Activated T-cell treated with anti-CD3 and anti-CD28 coated beads, Interleukin-2, amount 50 U/mL, for 48 hours (primary cell): ENCODE measurements at places on chromosomes 6 and 20.

GRCh38 chr20:51828762-51829161 is 26.4 kb upstream of the SALL4 start:
- DNase-seq: no peak

DNA sequence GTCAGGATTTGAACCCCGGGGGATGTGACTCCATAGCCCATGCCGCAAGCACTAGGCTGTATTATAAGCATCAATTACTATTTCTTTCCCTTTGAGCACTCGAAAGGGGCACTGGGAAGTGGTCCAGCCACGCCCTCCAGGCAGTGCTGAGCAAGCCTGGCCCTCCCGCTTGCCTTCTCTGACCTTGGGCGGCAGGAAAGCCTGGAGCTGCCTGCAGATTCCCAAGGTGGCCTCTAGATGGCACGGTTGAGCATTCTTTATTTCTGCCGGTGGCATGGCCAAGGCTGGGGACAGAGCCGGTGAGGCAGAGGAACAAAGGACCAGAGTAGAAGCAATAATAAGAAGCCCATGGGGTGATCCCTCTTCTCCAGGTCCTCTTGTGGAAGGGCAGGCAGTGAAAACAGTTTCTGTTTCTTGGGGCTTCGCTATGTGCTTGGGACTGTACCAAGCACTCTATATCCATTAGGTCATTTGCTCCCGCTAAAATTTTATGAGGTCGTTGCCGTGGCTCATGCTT is 32.0 kb downstream of the ARHGAP40 start:
- DNase-seq: peak; percentile 78

DNA sequence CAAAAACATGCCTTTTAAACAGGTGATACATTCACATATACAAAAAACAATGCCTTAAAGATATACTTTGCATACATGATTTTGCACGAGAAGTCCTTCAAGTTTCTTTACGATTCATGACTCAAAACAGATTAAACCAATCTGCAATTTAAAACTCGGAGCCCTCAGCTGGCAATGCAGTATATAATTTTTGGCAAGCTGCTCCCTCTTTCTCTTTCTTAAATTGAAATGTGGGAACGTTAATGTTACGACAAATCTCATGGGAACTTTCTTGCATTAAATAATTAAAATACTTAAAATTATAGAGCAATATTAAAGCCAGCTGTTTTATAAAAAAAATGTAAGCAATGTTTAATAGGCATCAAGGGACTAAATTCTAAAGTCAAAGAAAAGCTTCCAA is 334.6 kb downstream of the ESR1 start:
- DNase-seq: no peak

DNA sequence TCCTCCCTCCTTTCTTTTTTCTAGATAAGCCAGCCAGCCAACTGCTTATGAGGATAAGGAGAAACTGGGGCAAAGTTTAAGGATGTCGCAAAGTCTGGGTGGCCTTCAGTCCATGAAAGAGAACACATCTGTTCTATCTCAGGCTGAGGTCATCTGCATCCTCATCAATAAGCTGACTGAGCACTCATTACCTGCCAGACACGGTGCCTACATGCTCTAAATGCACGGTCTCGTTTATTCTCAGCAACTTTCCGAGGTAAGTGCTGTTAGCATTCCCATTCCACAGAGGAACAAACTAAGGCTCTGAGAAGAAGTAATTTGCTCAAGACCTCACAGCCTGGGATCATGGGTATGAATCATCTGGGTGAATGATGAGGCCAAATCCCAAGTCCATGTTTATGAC is 133.1 kb downstream of the BCAS1 start:
- DNase-seq: no peak

DNA sequence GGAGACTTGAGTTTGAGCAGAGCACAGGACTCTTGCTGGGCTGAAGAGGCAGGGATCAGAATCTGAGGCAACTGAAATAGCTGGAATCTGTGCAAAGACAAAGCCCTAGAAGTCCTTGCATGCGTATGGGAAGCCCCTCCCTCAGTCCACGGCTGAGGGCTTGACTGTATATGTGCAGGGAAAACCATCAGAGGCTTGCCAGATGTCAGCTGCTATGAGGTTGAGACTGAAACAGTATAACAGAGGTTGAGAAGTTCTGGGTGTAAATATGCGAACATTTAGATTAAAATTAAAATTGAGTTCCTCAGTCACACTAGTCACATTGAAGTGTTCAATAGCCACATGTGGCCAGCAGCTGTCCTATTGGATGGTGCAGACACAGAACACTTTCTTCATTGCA is 108.8 kb upstream of the NEDD9 start:
- no peak for DNase-seq

DNA sequence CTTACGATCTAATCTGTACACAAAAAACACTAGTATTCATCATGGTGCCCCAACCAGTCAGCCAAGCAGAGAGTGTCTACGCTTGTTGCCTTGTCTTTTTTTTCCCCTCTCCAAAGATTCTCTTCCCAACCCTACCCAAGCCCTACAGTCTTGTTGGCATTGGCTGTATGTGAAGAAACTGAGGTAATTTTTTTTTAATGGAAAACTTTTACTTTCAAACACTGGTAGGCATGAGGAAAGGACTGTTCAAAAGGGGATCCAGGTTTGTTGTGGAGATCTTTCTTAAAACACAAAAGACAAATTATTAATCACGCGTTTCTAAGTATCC is 89.2 kb upstream of the PRSS16 start:
- DNase-seq: no peak

DNA sequence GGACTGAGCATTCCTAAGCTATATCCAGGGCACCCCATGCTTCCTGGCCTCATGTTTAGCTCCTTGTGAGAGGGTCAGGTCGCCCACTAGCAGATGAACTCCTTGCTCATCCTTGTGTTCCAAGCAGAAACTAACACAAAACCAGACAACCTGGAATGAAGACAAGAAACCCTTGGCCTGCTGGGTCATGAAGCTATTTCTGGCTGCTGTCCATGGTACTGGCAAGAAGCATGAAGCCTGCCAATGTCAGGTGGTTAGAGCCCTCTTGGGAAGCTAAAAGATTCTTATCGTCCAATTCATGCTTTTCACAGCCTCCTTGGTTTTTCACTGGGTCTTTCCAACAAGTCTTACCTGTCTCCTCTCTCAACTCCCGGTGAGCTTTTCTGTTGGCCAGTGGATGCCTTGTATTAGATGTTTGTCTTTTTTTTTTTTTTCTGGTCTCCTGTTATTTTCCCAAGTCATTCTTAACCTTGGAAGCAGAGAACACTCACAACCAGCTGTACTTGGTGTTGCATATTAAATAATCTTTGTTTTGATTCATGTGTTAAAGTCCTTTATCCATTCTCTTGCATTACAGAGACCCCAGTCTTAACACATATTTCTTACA is 180.3 kb downstream of the ANKRD60 start:
- no peak for DNase-seq

DNA sequence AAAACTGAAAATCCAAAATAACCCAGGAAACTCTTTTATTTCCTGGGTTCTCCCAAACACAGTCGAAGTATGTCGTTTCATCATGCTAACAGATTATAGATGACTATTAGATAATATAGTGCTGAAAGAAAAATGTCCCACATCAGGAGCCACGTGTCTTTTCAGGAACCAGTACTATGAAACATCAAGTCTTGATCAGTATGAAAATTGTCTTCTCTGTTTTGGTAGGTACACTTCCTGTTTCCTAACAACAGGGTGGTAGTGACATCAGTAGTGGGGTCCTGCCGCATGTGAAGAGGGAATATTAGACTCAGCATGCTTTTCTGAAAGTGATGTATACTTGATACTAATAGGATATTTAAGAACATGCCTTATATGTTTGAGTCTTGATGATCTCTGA is 136.7 kb downstream of the HIVEP1 start:
- DNase-seq: no peak

GRCh38 chr20:62064770-62065673 is 659 bp downstream of the TAF4 start:
- peak; percentile 33 for DNase-seq

DNA sequence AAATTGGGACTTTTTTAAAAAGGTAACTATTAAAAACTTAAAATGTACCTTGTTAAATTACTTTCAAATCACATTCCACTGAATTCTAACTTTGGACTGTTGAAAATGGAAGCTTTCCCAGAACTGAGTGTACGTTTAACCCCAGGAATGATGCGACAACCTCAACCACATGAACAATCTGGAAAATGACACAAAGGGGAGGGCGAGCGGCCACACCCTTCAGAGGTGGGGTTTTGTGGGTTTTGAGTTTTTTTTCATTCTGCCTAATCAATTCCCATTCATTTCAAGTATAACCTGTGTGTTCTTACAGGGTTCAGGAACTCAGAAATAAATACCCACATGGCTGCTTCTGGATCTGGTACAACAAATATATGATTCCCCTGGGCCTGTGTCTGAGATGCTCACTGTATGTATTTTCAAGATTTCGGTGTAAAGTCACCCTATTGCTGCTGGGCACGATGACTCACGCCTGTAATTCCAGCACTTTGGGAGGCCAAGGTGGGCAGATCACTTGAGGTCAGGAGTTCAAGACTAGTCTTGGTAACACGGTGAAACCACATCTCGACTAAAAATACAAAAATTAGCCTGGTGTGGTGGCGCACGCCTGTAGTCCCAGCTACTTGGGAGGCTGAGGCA is 21.6 kb downstream of the CNKSR3 start:
- no peak for DNase-seq

DNA sequence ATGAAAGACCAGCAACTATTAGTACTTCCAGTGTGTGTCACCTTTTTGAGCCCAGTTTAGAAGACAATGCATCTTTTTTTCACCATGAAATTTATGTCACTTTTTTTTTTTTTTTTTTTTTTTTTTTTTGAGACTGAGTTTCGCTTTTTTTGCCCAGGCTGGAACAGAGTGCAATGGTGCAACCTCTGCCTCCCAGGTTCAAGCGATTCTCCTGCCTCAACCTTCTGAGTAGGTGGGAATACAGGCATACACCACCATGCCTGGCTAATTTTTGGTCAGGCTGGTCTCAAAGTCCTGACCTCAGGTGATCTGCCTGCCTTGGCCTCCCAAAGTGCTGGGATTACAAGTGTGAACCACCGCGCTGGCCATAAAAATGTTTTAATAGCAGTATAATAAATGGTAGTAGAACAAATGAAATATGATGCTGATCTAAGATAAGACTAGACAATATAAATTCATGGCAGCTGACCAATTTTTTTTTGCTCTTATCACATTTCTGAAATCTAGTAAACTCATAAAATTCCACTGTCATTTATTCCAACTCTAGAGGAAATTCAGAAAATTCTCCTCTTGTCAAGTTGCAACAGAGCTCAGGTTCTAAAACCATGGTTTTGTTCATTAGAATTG is 21.3 kb downstream of the NHSL1 start:
- DNase-seq: no peak

DNA sequence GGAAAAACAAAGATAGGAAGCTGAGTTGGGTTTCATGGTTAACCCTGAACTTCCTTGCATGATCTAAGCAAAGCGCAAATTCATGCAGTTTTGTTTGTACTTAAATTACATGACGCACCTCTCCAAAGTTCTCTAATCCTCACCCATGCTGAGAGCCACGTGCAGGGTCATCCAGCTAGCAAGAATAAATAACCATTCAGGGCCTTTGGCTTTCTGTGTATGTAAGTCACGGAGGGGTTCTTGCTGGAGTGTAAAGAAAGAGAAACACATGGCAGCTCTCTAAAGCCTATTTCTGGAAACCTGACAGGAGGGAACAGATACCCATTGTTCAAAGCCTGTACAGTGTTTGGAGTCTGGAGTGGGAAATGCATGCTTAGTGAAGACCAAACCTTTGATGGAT is 171.7 kb upstream of the CCN2 start:
- no peak for DNase-seq

GRCh38 chr6:100088009-100088408 is 94.0 kb upstream of the MCHR2 start:
- DNase-seq: no peak

DNA sequence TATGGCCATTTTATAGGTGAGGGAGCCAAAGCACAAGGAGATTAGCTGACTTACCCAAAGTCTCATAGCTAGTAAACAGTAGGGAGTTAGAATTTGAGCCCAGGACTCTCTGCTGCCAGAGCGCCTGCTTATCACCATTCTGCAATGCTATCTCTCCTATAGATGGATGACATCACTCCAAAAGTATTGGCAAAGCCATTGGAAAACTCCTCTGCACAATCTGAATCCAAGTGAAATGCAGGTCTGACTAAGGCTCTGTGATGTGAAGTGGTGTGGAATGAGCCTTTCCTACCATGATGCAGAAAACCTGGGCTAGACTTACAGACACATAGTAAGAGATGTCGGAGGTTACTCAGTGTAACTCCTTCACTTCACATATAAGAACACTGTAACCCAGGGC is 106.3 kb downstream of the GRM1 start:
- DNase-seq: no peak

DNA sequence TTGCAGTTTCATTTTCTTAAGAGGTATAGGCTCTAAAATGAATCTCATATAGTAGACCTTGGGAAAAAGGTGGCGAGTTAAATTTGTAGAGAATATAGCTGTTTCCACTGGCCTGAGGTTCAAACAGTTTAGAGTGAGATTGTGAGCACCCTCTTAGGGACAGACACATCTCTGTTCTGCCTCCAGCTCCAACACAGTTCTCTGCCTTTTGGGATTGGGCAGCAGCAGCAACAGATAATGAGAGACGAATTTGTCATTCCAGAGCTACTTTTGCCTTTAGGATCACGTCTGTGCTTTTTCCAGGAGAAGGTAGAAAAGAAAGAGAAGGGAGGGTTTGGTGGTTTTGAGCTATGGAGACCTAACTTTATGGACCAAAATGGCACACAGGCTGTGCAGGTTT is 289.4 kb downstream of the PRL start:
- DNase-seq: no peak

GRCh38 chr20:25150016-25150415 is 45.5 kb upstream of the ENTPD6 start:
- no peak for DNase-seq

GRCh38 chr6:130968476-130968875 is 94.6 kb downstream of the EPB41L2 start:
- no peak for DNase-seq

- DNase-seq: no peak
These were observed 454.3 kb downstream of the BTBD3 start for GRCh38 chr20:12371990-12372389.

- DNase-seq: no peak
These were observed 224.8 kb upstream of the MAP3K7 start for GRCh38 chr6:90811596-90812226.

GRCh38 chr6:125444006-125444923 is 142.5 kb upstream of the HDDC2 start:
- no peak for DNase-seq

DNA sequence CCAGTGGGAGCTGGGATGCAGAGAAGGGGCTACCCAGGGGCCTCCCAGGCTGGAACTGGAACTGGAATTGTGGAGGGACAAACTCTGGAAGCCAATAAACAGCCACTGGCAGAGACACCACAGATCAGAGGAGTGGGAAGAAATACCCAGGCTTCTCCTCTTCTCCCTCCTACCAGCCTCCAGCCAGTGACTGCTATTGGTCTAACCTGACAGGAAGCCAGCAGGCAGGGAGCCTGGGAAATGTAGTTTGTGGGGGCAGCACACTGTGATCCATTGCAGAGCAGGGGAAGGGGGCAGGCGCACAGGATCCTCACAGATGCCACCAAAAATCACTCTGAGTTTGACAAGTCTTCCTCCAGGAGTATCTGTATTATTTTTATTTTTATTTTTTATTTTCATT is 12.1 kb upstream of the MLN start:
- no peak for DNase-seq

GRCh38 chr20:23415555-23415954 is 5.7 kb downstream of the NAPB start:
- DNase-seq: no peak

- no peak for DNase-seq
These were observed 12.9 kb upstream of the NQO2 start for GRCh38 chr6:2986722-2987221.

GRCh38 chr6:138160329-138161087 is 1.2 kb upstream of the ARFGEF3 start:
- no peak for DNase-seq
